Astrocyte of the hippocampus (primary cell): ENCODE measurements at places on chromosomes 12 and 14.

- no peak for DNase-seq
These were observed 246.2 kb upstream of the GRIP1 start for GRCh38 chr12:66925083-66925482.

DNA sequence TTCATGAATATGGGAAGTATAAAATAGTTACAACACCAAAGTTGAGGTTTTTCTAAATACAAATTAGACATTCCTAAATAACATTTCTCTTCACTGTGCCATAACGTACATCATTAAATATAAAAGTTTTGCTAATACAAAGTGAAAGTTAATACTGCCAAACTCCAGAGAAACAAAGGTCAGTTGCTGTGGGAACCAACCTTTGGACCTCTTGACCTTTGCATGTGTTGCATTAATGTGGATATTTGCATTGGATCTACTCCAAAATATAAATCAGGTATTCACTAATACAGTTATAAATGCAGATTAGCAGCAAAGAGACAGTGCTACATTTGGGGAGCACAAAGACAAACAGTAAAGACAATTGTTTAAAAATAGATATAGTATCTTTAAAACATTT lies 366.0 kb upstream of the USP15 start:
- no peak for DNase-seq

GRCh38 chr12:122368361-122369073 lies 54.0 kb downstream of the CLIP1 start:
- peak; percentile 67 for DNase-seq

DNA sequence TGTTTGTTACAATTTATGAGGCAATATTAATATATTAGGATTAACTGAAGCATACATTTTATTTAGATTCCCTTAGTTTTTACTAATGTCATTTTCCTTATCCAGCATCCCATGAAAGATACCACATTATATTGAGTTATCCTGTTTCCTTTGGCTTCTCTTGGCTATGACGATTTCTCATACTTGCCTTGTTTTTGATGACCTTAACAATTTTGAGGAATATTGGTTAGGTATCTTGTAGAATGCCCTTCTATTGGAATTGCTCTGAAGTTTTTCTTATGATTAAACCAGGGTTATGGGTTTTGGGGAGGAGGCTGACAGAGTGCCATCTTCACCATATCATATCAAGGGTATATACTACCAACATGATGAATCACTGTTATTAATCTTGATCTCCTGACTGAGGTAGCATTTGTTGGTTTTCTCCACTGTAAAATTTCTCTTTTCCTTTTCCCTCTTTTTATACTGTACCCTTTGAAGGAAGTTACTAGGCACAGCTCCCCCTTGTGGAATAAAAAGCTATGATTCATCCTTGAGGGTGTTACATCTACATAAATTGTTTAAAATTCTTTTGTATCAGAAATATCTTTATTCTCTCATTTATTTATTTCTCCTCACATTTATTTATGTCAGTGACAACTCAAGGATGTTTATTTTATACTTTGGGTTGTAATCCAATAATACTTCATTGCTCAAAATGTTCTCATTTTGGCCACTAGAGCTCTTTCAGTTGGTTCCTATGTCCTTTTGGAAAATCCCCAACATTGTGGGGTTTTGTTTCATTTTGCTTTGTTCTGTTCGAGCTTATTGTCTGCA lies 239.0 kb downstream of the SLC16A7 start:
- peak; percentile 41 for DNase-seq

GRCh38 chr12:119259484-119259883 lies 75.0 kb upstream of the CCDC60 start:
- no peak for DNase-seq

- DNase-seq: peak; percentile 84
These were observed 1.2 kb upstream of the AMIGO2 start for GRCh38 chr12:47080725-47081502.

DNA sequence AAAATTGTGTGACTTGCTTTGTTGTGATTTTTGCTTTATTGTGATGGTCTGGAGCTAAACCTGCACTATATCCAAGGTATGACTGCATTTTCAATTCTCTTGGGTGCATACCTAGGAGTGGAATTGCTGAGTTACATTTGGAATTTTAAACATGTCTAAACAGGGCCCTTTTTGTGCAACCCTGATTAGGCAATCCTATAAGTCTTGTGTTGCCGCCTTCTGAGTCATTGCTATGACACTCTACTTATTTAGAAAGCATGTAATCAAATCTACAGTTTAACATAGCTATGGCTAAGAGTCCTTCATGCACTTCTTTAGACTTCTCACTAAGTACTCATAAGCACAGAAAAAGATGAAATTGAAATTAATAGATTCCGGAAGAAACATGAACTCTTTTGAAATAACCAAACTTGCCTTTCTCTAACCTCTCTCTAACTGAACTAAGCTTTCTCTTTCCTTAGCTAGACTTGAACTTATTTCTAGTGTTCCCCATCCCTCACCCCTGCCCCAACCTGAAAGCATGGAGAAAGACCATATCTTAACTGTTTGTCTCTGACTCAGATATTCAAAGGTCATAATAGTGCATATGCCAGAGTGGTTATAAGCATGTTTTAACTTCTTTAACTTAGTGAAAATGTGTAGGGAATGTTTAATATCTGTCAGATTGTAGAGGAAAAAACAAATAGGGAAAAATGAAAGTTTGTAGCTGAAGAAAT lies 203.0 kb downstream of the SNAPC1 start:
- DNase-seq: peak; percentile 40

GRCh38 chr12:76020731-76021672 lies 10.6 kb downstream of the PHLDA1 start:
- DNase-seq: peak; percentile 95
